ENCODE measurements at places on chromosomes 5 and 9. TPM values are rescaled to one million over a fixed set of nuclear protein-coding genes. Genes with fewer than 3 reads are reported as not detected.

DMRTA1 gene
- 0.03 TPM for polyA plus RNA-seq

DMGDH gene
- polyA plus RNA-seq: 0.56 TPM

ANGPTL2 gene
- 12.3 TPM for polyA plus RNA-seq

PCAT7 gene
- polyA plus RNA-seq: 0.03 TPM

TMEM252 gene
- not detected for polyA plus RNA-seq

PCDHGA11 gene
- polyA plus RNA-seq: 0.18 TPM

SHISAL2B gene
- polyA plus RNA-seq: not detected

AQP3 gene
- 0.64 TPM for polyA plus RNA-seq

LRRC19 gene
- polyA plus RNA-seq: not detected

ANKRD34B gene
- polyA plus RNA-seq: not detected

DEPDC1B gene
- polyA plus RNA-seq: 4.2 TPM

FBP2 gene
- not detected for polyA plus RNA-seq

HTR4 gene
- polyA plus RNA-seq: not detected

ZBED3 gene
- polyA plus RNA-seq: 5.8 TPM

TEK gene
- polyA plus RNA-seq: 0.03 TPM

MSX2 gene
- polyA plus RNA-seq: 5.1 TPM

NOL6 gene
- polyA plus RNA-seq: 61.3 TPM

TGFBI gene
- 2,678 TPM for polyA plus RNA-seq

DCP2 gene
- 6.0 TPM for polyA plus RNA-seq

CARTPT gene
- not detected for polyA plus RNA-seq

ZNF366 gene
- not detected for polyA plus RNA-seq

NSG2 gene
- 4.3 TPM for polyA plus RNA-seq

ZFYVE16 gene
- polyA plus RNA-seq: 3.3 TPM

OCLN gene
- polyA plus RNA-seq: 6.5 TPM

GABBR2 gene
- not detected for polyA plus RNA-seq

SLC45A2 gene
- polyA plus RNA-seq: 0.02 TPM

PSIP1 gene
- 19.9 TPM for polyA plus RNA-seq

KLF4 gene
- polyA plus RNA-seq: 5.3 TPM

EFCAB9 gene
- polyA plus RNA-seq: 0.10 TPM

CPEB4 gene
- 6.8 TPM for polyA plus RNA-seq

DIRAS2 gene
- polyA plus RNA-seq: not detected

CCDC180 gene
- polyA plus RNA-seq: 1.2 TPM

NME5 gene
- polyA plus RNA-seq: 4.1 TPM

SLC4A9 gene
- polyA plus RNA-seq: 0.02 TPM

SOHLH1 gene
- not detected for polyA plus RNA-seq

C9 gene
- polyA plus RNA-seq: not detected

ADRB2 gene
- 1.0 TPM for polyA plus RNA-seq

DAB2 gene
- polyA plus RNA-seq: 23.7 TPM

PCDHA1 gene
- 0.21 TPM for polyA plus RNA-seq

GPSM1 gene
- polyA plus RNA-seq: 26.7 TPM

SLC36A3 gene
- polyA plus RNA-seq: not detected

SLC36A1 gene
- polyA plus RNA-seq: 4.1 TPM

TLR4 gene
- polyA plus RNA-seq: 1.2 TPM

TMOD1 gene
- 0.54 TPM for polyA plus RNA-seq

TPPP gene
- 0.10 TPM for polyA plus RNA-seq

SPATA31A3 gene
- polyA plus RNA-seq: not detected

RAB3C gene
- 0.03 TPM for polyA plus RNA-seq

CCDC152 gene
- polyA plus RNA-seq: 2.1 TPM

CDKN2B-AS1 gene
- polyA plus RNA-seq: 0.25 TPM

CDK9 gene
- 108 TPM for polyA plus RNA-seq

F2RL2 gene
- polyA plus RNA-seq: 29.4 TPM

MAN1B1 gene
- polyA plus RNA-seq: 61.9 TPM

PARP8 gene
- polyA plus RNA-seq: 8.6 TPM

Measured in SK-N-SH (cell line).